Prostate gland (tissue), 2 donors: ENCODE measurements at places on chromosomes 3 and 15.

- no peak for DNase-seq
Observed at GRCh38 chr3:48858709-48859108, 11.0 kb upstream of the PRKAR2A start.

DNA sequence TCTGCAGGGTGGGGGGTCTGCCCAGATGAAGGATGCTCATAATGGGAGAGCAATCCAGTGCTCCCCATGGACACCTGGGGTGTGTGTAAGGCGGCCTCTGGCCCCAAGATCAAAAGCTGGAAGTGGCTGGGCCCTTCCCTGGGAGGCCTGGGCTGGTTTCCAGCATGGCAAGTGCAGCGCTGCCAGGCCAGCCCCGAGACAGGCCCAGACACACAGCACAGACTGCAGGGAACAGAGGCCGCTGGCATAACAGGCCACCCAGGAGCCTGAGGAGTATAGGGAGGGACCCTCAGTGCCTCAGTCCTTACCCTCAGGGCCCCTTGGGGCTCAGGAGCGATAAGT is 10.0 kb downstream of the ITPKA start:
- peak; percentile 23 for DNase-seq

- no peak for DNase-seq
Observed at GRCh38 chr3:134535186-134535970, 49.5 kb downstream of the CEP63 start.

DNA sequence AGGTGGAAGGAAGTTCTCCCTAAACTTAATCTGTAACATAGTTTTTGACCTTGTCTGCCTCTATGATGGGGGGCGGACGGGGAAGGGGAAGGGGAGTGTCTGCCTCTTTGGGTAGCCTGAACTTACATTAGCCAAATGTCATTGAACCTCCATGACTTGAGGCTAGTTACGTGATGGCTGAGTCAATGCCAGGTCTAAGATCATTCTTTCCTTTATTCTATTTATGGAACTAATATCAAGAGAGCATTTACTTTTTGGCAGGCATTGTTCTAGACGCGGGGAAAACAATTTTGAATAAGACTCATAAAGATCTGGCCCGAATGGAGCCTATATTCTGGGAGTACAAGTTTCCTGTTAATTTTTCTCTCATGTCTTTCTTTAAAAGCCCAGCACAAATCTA is 340.7 kb upstream of the C2CD4B start:
- no peak for DNase-seq

- DNase-seq, result peak; percentile 41
Observed at GRCh38 chr3:19147905-19148767, at the start of gene KCNH8. Gene KCNH8 (plus strand): TSS chr3:19148510. CDS start chr3:19148720, 210 bp downstream.

DNA sequence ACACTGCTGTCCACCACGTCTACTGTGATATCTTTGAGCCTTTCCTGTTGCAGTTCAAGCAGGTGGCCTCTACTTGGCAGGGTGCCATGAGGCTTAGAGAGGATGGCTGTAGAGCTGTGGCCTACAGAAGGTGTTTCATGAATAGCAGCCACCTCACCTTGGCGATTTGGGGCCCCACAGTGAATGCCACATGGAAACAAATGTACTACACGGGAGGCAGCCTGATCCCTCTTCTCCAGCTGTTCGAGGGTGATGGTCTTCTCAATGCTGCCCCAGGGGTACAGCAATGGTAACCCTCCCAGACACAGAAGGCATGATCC is 70.7 kb downstream of the FAM43A start:
- no peak for DNase-seq

DNA sequence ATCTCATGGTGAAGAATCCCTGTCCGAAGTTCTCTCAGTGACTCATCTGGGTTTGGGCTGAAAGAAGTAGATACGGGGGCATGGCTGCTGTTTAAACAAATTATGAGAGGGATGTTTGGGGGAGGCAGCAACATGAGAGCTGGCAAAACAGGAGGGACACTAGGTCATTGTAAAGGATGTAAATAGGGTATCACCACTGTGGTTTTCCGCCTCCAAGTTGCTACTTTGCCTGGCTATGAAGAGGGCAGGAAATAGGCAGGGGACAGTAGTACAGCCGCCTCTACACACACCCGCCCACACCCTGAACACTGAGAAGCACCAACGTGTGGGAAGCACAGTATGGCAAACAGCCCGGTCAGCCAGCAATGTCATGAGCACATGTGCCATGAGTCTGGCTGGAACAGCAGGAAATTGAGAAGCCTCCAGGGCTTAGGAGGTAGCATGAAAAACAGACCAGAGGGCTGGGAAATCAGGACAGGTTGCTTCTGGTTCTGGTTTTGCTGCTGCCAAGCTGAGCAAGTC is 17.1 kb downstream of the HEXA start:
- DNase-seq, result peak; percentile 94

DNA sequence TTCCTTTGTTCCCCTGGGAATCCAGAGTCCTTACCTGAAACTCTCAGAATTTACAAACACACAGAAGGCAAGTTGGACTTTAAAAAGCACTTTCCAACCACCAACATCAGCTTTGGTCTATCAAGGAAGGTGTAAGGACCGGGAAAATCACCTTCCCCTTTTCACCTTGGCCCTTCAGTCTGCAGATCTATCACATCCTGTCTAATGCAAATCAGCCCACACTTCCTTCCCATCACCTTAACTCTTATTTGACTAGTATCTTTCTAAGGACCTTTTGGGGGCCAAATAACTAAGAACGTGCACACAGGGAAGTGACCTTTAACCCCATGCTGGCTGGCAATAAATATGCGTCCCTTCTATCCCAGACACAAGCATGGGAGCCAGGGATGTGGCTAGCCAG is 320.6 kb downstream of the ARRDC4 start:
- DNase-seq, result no peak

GRCh38 chr3:55939287-55939686 is 452.2 kb upstream of the WNT5A start:
- DNase-seq, result no peak

DNA sequence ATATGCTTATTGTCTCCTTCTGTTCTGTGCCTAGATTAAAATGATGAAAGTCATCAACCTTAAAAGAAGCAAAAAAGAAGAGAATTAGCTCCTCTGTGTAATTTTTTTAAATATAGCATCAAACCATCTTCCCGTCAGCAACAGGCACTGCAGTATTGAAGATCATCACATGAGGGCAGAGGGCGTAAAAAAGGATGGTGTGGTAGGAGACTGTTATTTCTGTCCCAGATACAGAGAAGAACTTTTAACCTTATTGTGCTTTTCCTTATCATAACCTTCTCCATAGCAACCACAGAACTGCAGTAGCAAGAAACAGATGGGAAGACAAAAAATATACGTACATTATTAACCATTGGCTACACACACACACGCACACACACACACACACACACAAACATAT is 88.8 kb downstream of the IGSF11 start:
- DNase-seq, result no peak

GRCh38 chr15:85658816-85659215 is 135.9 kb downstream of the KLHL25 start:
- DNase-seq, result no peak

DNA sequence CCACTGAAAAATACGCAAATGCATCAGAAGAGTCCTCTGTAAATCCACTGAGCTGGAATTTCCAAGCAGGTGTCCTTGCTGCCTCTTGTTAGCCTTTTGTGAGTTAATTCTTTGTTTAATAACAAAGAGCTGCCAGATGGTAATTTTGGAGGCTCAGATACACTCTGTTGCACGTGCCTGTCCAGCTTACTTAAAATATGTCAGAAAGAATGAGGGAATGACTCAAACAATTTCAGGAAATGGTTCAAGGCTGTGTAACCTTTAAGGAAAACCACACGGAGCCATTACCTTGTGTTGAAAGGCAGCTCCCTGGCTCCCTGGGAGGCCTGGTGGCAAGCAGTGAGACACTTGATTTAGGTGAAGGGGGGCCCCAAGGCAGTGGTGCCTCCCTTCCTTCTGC is 302.2 kb upstream of the CTDSPL start:
- DNase-seq, result no peak

- no peak for DNase-seq
Observed at GRCh38 chr3:30914696-30915095, 20.2 kb upstream of the GADL1 start.

DNA sequence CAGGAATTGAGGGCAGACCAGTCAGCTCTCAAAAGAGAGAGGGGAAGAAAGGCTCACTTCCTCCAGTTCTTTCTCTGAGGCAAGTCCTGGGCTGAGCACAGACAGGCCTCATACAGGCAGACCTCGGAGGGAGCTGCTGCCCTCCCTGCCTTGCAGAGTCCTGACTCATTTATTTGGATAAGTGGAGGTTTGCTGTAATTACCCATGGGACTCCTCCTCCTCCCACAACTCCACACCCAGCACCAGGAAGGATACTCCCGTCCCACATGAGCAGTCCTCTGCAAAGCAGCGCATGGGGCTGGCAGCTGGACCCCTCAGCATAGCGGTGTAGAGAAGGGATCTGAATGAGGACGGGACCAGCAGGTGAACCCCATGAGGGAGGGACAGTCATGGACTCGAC is 13.4 kb upstream of the SCN10A start:
- no peak for DNase-seq

DNA sequence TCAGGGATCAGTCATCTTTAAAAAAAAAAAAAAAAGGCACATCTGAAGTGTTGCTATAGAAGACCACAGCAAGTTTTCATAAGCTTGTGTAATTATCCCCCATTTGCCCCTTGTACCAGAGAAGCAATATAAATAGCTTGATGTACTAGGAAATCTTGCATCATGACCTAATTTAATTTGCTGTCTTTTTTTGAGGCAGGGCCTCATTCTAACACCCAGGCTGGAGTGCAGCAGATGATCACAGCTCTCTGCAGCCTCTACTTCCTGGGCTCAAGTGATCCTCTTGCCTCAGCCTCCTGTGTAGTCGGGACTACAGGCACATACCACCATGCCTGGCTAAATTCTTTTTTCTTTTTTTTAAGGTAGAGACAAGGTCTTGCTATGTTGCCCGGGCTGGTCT is 88.7 kb downstream of the ARIH1 start:
- no peak for DNase-seq

DNA sequence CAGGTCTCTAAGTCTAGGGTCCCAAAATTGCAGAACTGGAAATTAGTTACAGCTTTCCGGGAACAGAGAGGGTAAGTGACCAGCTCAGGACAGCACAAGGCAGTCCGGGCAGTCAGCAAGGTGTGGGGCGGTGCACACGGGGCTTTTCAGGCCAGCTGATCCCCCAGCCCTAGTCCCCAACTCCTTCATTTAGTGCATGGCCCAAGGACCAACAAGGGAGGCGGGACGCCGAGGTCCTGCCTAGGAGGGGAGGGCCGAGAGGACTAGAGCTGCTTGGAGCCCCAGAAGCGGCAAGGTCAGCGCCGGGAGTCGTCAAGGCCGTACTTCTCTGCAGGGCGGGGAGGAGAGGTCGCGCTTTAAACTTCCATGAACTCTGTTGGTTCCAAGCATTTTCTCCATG is 2.0 kb upstream of the PDE8A start:
- DNase-seq, result peak; percentile 15

DNA sequence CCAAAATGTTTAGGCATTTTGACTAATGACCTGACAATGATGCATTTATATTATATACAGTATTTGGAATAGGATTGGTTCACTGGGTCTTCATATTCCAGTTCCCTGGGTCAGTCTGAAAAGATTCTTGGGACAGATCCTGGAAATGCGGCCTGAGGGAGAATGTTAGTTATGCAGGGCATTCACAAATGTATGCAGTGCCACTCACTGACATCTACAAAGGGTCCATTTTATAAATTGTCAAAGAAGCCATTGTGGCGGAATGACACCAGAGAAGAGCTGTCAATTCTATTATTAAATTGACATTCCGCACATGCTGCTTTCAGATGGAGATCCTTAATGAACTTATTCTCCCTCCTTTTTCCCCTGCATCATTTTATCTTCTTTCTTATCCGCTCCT is 176.6 kb downstream of the VGLL3 start:
- DNase-seq, result no peak

GRCh38 chr3:187570776-187571175 is 99.4 kb downstream of the SST start:
- DNase-seq, result no peak

- no peak for DNase-seq
Observed at GRCh38 chr15:61598655-61599054, 369.6 kb upstream of the RORA start.

GRCh38 chr15:101110681-101111569 is 140.9 kb downstream of the CHSY1 start:
- DNase-seq, result no peak

DNA sequence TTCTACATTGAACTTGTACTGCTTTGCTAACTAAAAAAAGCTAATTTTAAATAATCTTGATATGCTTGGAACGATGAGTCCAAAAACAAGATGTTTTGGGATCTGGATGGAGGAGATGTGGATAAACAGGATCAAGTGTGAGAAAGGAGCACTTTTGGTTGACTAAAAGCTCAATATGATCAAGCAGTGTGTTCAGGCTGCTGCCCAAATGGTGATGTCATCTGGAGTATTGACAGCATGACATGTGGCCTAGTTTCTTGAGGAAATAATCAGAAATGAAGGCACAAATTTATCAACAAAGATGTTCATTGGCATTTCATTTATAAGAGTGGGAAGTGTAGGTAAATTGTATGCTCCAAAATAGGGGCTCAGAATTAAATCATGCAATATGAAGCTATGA is 161.2 kb downstream of the SOX2 start:
- DNase-seq, result no peak

GRCh38 chr15:66757030-66757429 is 55.0 kb downstream of the SMAD6 start:
- DNase-seq, result no peak

- no peak for DNase-seq
Observed at GRCh38 chr3:171867981-171868380, 24.8 kb downstream of the TMEM212 start.

DNA sequence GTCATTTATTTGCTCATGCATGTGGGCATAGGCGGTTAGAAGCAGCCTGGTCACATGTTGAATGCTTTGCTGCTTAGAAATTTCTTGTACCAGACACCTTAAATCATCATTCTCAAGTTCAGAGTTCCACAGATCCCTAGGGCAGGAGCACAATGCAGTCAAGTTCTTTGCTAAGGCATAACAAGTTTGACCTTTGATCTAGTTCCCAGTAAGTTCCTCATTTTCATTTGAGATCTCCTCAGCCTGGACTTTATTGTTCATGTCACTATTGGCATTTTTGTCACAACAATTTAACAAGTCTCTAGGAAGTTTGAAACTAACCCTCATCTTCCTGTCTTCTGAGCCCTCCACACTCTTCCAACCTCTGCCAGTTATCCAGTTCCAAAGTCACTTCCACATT is 22.8 kb downstream of the HGD start:
- no peak for DNase-seq

- DNase-seq, result no peak
Observed at GRCh38 chr15:39667382-39668127, 86.7 kb downstream of the THBS1 start.

- no peak for DNase-seq
Observed at GRCh38 chr3:32310336-32310735, 71.9 kb downstream of the CMTM8 start.
